ENCODE measurements at places on chromosomes 2 and 18. TPM values are rescaled to one million over a fixed set of nuclear protein-coding genes. Genes with fewer than 3 reads are reported as not detected.

GAD1 gene
- total RNA-seq = 0.13 TPM

SERPINB4 gene
- 0.14 TPM for total RNA-seq

TIGD1 gene
- total RNA-seq = 4.6 TPM

SAP130 gene
- total RNA-seq = 14.0 TPM

ZNF396 gene
- total RNA-seq = 0.75 TPM

IL36G gene
- not detected for total RNA-seq

CNOT9 gene
- total RNA-seq = 40.7 TPM

LIPT1 gene
- 3.7 TPM for total RNA-seq

TEX261 gene
- total RNA-seq = 84.3 TPM

NPAS2 gene
- total RNA-seq = 106 TPM

ASB1 gene
- 57.9 TPM for total RNA-seq

CHN1 gene
- 21.5 TPM for total RNA-seq

B4GALT6 gene
- 5.3 TPM for total RNA-seq

ARHGAP25 gene
- total RNA-seq = 0.29 TPM

SP5 gene
- not detected for total RNA-seq

CD8B2 gene
- total RNA-seq = not detected

RESP18 gene
- not detected for total RNA-seq

YES1 gene
- 27.5 TPM for total RNA-seq

HRH4 gene
- not detected for total RNA-seq

SLC30A3 gene
- total RNA-seq = 3.3 TPM

ZC3H6 gene
- 0.58 TPM for total RNA-seq

VWC2L gene
- not detected for total RNA-seq

SPATA3 gene
- total RNA-seq = not detected

TCF23 gene
- total RNA-seq = not detected

LIMS2 gene
- 6.2 TPM for total RNA-seq

RETREG2 gene
- total RNA-seq = 76.0 TPM

SP140 gene
- total RNA-seq = not detected

LYPD6B gene
- total RNA-seq = 0.07 TPM

ANKRD30BL gene
- not detected for total RNA-seq
